ENCODE measurements at places on chromosomes 16 and 17.
A peak's percentile ranks its signal among the peaks of the same experiment; 100 is the strongest.

- no peak for DNase-seq
Measured at GRCh38 chr16:3074860-3075522, 9.6 kb downstream of the IL32 start.

DNA sequence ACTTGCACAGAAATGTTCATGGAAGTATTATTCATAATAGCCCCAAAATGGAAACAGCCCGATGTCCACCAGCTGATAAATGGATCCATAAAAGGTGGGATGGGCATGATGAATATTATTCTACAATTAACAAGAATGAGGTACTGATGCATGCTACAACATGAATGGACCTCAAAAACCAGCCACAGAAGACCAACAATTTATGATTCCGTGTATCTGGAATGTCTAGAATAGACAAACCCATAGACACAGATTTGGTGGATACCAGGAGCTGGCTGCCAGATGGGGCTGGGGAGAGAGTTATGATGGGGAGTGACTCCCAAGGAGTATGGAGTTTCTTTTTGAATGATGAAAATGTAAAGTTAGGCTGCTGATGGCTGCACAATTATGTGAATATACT is 10.8 kb upstream of the NAGLU start:
- no peak for DNase-seq

DNA sequence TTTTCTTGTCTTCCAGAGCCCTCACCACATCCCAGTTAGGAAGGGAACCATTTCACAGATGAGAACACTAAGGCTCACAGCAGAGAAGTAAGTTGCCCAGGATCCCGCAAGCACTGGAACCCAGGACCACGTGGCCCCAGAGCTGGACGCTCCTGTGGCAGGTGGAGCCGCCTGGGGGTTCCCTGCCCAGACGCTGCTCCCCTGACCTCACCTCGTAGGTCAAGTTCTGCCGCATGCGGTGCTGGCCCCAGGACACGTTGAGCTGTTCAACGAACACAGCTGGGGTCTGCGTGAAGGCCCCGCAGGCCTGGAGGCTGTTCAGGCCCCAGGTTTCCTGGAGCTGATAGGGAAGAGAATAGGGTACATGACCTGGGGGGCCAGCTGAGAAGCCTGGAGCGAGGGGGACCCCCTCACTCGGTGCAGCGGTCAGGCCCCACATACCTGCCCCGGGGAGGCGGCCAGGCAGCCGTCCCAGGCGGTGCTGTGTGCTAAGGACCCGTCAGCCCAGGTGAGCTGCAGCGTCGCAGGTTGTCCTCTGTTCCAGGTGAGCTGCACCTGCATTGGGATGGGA is 54.1 kb downstream of the RMI2 start:
- DNase-seq: no peak

GRCh38 chr17:66578781-66579489 is 256.0 kb upstream of the CACNG5 start:
- no peak for DNase-seq

DNA sequence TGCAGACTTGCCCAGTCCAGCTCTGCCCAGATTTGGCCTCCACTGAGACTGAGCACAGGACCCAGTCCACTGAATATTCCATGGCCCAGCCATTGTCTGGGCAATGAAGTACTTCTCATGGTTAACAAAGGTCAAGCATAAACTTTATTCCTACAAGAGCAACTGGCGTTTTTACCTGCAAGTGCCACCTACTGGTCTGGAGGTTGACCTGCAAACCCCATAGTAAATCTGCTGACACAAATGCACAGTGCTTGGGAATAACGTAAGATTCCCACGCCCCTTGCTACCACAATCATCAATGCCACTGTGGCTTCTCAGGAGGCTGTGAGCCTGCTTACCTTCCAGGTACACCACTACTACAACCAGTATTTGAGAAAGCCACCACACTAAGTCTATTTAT is 170.2 kb downstream of the CEP112 start:
- DNase-seq: no peak

DNA sequence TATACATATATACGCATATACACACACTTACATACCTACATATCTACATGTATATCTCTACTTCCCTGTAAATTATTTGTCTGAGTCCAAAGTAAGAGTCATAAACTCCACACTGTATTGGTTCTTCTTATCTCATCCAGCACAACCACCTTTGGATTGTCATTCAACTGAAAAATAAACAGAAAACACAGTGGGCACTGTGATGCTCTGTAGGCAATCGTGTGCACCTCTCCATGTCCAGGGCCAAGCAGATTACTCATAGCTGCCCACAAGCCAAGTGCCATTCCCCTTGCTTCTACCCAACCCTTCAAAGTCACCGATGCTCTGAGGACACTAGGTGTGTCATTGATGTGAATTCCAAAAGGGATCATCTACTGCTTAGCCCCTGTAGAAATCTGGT is 12.9 kb upstream of the TEKT3 start:
- DNase-seq: peak; percentile 18

- DNase-seq: no peak
Measured at GRCh38 chr17:32513579-32513978, 26.8 kb downstream of the CDK5R1 start.

DNA sequence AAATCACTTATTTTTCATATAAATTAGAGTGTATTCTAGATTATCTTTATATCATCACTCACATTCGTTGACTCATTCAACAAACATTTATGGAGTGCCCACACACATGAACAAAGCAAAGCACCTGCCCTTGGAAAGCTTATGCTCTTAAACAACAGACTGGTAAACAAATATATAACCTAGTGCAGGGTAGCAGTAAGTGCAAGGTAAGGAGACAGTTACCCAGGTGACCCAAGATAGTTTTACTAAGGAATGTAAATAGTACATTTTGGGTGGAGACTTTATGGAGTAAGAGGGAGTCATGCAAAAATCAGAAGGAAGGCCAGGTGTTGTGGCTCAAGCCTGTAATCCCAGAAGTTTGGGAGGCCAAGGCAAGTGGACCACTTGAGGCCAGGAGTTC is 40.4 kb upstream of the HELZ start:
- DNase-seq: no peak

GRCh38 chr17:7466639-7467341 is 12.6 kb downstream of the ZBTB4 start:
- DNase-seq: no peak

GRCh38 chr17:3986270-3986938 is 22.2 kb upstream of the ATP2A3 start:
- DNase-seq: no peak

- no peak for DNase-seq
Measured at GRCh38 chr17:7626307-7626706, 1.3 kb downstream of the SAT2 start.

- DNase-seq: peak; percentile 54
Measured at GRCh38 chr17:45129426-45129939, 2.8 kb downstream of the PLCD3 start.

DNA sequence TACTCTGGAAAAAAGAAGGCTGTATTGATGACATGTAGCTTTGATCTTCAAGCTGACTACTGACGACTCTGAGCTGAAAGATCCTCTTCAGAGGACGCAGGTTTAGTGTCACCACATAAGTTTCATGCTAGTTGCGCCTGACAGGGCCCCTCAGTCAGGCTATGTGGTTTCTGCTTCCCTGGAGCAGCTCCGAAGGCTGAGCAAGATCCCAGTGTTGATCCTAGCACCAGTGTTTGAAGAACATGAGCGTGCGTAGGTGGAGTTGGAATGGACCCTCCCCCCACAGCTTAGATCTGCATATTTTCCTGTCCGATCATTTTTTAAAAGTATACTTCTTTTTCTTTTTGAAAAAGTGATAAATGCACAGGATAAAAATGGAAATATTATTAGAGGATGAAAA is 17.3 kb downstream of the BANP start:
- no peak for DNase-seq

DNA sequence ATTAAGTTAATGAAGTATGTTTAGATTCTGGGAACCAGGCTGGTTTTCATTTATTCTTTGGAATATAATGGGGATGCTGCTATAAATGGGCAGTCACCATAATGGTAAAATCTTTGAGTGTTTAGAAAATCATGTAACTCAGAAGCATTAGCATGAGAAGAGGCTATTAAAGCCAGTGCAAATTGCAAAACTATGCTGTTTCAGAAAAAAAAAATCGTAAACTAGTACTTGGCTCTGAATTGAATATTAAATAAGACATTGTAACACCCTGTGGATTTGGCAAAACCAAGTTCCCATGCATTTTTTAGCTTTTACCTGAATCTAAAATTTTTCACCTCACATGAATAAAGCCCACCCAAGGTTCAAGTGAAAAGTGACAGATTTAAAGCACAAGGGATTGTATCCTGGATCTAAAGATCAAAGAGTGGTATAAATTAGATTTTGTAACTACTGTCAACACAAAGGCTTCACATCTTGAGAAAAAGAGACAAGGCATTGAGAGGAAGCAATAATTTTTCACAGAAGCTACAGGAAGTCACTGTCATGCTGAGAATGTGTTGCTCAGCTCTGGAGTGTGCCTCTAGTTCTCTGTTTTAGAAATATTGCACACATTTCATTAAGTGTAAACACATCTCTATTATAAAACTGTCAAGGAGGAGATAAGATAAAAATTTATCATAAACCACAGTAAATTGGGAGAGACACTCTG is 142.2 kb downstream of the ABCA8 start:
- no peak for DNase-seq

DNA sequence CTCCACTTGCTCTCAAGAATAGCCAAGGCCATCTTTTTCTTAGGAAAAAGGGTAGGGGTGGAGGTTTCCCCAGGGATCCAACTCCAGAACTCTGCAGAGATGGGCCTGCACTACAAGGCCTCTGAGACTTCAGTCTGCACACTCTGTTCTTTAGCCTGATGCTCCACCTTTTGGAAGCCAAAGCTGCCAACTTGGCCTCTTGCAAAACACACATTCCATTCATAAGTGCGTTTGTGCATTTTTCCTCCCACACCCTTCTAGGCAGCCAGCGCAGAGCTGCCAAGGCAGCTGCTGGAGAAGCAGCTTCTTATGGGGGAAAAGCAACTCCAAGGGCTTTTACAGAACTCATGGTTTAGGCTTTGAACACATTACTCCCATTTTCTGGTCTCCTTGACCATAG is 45.3 kb downstream of the REXO5 start:
- DNase-seq: peak; percentile 43

GRCh38 chr17:307741-308507 is 44.7 kb downstream of the RPH3AL start:
- no peak for DNase-seq

DNA sequence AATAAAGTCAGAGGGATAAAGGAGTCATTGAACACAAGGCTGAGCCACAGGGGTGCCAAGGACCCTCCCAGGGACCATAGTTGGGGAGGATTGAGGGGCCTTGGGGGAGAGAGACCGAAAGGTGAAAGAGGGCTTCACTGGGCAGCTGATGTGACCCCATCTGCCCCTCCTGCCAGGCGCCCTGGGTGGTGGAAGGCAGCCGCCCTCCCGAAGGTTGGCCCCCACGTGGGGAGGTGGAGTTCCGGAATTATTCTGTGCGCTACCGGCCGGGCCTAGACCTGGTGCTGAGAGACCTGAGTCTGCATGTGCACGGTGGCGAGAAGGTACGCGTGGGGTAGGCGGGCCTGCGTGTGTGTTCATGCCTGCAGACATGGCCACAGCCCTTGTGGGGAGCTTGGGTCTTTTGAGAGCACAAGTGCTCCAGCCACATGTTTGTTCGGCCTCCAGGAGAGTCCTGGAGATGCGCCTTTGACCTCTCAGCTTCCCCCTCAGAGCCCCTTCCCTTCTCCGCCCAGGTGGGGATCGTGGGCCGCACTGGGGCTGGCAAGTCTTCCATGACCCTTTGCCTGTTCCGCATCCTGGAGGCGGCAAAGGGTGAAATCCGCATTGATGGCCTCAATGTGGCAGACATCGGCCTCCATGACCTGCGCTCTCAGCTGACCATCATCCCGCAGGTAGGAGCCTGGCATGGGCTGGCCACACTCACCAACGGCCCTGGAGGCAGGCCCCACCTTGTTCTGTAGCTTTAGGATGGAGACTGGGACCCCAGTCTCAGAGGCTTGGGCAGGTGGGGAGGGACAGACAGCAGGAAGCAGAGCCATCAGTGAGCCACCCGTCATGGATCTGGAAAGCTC is 24.1 kb downstream of the ANKRD40 start:
- no peak for DNase-seq

- DNase-seq: no peak
Measured at GRCh38 chr17:51684214-51684613, 423.9 kb downstream of the UTP18 start.
